ENCODE measurements at places on chromosomes 3 and 15.

DNA sequence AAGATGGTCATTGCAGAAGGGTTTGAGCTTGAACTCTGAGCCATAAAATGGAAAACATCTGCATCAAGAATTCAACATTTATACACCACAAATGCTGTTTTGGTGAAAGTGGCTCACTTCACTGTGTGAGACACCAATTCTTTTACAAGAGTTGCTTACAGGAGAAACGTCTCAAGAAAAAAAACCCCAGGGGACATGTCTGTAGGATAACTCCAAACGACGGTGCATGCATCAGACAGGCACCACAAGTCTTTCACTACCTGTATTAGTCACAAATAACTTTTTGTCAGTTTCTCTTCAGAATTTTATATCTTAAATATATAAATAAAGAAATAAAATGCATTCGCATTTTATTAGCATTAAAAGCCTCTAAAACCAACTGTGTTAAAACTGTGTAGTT is 164.3 kb downstream of the EFHB start:
- DNase-seq: no peak

GRCh38 chr3:172125963-172126457 is 86.6 kb downstream of the FNDC3B start:
- DNase-seq: no peak

GRCh38 chr3:124381575-124382333 is 348.5 kb upstream of the UMPS start:
- no peak for DNase-seq

DNA sequence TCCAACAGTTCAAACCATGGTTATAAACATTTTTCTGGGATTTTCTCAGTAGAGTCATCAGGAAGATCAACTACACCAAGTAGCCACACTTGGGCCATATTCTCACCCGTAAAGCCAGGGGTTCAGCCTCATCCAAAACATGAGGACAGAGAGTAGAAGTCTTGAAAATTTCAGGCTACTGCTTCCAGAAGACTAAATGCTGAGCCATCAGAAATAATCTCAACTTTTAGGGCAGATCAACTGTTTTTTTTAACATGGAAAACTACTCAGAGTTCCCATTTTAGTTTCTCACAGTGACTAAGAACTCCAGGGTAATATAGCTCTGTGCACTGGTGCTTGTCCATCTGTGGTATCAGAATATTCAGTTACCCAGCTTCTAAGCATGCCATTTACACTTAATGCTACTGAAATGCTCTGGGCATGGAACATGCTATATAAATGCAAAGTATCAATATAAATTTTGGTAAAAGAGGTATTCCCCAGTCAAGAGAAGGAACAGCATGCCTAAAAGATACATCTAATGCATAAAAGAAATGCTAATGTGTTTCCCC is 300.1 kb upstream of the LRRN1 start:
- no peak for DNase-seq

DNA sequence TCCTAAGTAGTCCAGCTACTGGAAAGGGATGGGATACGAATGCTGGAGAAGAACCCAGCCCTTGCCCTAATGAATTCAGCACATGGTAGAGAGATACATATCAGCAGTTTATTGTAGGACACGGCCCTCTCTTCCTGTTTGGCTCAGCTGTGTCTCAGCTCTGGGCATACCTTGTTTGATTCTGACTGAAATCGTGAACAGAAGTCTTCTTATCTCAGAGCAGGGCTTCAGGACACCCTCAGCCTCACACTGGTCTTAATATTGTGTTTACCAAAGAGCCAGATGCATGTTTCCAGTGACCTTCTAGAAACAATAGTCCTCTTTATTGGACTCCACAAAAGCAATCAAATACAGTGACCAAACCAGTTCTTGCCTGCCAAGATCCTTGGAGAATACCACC is 54.7 kb downstream of the FAM174B start:
- no peak for DNase-seq

DNA sequence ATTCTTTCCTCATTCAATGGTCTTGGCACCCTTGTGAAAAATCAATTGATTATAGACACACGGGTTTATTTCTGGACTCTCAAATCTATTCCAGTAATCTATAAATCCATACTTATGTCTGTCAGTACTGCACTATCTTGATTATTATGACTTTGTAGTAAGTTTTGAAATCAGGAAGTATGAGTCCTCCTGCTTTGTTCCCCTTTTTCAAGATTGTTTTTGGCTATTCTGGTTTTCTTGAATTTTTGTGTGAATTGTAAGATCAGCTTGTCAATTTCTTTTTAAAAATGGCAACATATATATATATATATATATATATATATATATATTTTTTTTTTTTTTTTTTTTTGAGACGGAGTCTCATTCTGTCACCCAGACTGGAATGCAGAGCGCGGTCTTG is 32.3 kb upstream of the CFAP20DC start:
- no peak for DNase-seq

DNA sequence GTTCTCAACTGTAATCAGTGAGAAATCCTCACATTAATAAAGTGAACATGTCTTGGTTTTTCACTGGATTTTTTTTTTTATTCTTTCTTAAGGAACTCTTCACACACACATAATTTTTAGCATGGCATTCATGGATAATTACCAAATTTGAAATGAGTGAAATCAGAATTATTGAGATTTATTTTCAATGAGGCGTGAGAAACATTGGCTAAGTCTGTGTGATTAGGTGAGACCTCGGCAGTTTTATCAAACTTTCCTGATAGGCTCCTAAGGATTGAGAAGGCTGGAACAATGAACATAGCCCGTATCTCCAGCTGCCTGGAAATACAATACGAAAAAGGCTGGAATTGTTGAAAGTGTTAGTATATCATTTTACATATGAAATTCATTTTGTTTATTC is 35.5 kb downstream of the MDFIC2 start:
- no peak for DNase-seq

DNA sequence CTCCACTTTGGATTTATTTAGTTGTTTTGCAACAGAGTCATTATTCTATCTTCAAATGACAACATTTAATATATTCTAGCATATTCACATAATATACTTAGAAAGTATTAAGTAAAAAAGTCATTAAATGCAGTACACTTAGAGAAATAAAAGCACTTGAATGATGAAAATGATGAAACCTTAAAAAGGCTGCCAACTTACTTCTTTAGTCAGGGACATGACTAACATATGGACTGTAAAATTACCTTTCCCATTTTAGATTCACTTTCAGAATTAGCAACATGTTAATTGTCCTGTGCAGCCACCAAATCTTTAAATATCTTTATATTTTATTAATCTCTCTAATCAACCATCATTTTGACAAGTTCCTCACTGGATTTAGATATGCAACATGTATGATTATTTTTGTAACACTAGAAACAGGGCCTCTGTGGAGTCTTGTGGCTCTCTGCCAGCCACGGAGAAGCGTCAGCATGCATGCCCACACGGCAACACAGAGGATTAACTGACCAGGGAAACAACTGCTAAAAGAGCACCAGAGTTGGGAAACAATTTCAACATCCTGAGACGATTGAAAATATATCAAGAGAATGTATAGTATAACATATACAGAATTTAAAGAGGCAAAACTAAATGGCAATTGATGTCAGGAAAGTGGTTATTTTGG is 95.7 kb downstream of the ANO10 start:
- DNase-seq: no peak

GRCh38 chr3:31274326-31275024 is 258.2 kb upstream of the STT3B start:
- DNase-seq: no peak
